Stimulated activated CD8-positive, alpha-beta memory T cell treated with anti-CD3 and anti-CD28 coated beads, Interleukin-2, amount 100 ng/mL, for 1 hour (primary cell): ENCODE measurements at places on chromosomes 11 and 22.

GRCh38 chr11:112265659-112266409 lies 5.2 kb upstream of the PLET1 start:
- DNase-seq: no peak

DNA sequence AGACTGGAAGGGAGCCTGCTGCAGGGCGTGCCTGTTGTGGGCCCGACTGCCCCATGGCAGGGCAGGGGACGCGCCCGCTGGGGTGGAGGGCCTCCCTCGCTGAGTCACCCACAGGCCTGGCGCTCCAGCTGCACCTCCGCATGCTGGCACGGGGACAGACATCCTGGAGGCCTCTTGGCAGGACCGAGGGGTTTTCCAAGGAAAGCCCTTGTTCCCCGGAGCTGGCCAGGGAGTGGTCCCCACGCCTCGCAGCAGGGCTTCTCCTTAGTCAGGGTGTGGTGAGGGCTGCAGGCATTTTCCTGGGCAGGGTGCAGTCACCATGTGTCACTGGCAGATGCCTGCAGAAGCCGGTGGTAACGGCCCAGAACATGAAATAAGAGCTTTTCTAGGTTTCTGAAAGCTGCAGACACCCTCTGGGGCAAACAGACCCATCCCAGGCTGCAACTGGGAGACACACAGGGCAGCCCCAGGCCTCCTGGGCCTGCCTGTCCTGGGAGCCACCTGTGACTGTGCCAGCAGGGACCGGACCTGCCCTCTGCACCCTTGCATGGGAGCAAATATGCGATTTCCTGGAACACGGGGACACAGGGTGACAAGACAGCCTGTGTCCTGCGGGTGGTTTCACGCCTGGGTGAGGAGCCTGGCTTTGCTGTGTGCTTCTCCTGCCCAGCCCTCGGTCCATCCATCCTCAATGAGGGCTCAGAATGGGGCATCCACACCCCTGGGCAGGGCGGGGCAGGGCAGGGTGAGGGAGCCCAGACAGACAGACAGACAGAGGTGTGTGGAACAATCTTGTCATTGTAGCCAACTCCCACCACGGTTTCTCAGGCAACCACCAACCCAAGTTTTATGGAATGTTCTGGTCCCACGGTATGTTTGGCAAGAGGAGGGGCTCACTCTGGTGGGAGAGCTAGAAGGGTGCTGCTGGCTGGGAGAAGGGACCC lies 43.2 kb upstream of the FADD start:
- DNase-seq: no peak

GRCh38 chr22:20143883-20144665 lies 6.8 kb downstream of the CCDC188 start:
- DNase-seq: no peak

DNA sequence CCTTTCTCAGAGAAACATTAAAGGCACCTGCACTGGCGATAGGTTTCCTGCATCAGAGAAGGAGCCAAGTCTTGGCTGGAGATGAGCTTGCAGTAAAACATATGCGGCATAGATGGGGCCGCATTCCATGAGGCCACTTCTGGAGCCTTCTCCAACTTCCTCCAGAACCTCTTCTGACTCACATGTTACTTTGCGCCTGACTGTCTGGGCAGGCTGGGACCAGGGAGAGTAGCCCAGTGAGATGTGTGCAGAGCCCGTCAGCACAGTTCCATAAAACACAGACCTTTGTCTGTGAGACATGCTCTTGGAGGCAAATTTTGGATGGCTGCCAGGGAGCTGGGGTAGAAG lies 55.4 kb upstream of the BID start:
- no peak for DNase-seq

DNA sequence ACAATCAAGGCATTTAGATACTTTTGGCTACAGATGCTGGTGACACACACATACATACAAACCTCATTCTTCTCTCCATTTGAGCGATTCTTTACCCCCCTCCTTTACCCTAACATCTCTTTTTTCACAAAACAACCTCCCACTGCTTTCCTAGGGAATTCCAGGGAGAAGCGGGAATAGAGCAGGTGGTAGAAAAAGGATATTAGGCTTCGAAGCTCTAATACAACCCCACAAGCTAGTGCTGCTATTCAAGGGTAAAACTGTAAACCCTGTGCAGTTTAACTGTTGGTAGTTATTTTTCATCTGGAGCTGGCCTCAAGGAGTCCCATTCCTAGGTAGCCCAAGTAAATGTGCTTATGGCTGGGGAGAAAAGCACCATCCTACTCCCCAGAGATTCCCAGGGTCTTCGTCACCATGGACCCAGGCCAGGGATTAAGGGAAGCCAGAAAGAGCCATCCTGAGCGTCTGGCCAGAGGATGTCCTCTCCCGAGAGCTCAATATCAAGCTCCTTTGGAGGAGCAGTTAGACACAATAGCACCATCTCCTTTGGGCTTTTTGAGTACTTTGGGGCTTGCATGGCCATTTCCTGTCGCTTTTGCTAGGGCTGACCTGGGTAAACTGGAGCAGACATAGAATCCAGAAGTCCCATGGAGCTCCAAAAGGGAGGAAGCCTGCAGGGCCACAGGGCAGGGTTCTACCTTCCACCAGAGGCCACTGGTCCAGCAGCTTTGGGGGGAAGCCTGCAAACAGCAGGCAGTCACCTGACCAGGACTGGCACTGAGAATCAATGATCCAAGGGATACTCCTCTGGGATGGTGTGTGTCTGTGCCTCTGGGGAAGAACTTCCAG lies 3.1 kb downstream of the MAML2 start:
- no peak for DNase-seq

DNA sequence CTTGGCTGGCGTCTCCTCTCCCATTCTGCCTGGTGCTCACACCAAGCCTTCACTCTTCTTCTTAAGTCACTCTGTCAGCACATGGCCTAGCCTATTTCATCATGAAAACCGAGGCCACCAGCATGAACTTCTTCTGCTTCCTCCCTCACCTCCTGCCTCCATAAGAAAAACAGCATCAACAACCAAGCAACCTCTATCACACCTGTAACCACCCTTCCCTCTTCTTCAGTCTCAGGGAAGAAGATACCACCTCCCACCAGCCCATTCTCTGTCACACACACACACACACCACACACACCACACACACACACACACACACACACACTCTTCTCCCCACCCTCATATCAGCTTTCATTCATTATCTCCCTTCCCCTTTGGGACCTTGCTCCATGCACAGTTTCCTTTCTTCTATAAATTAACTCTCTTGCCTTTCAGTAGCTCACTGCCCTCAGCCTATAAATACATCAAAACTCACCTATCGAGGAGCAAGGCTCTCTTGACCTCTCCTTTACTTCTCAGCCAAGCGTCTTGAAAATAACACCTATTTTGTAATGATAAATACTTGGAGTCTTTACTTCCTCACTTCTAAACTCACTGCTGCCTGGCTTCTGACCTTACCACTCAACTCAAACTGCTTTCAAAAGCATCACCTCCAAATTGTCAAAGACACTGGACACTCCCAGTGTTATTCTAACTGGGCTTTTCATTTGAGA lies 36.6 kb downstream of the SC5D start:
- DNase-seq: no peak

- no peak for DNase-seq
These were observed 92.3 kb downstream of the MORC2 start for GRCh38 chr22:30876221-30876751.

- DNase-seq: no peak
These were observed 12.6 kb downstream of the OMP start for GRCh38 chr11:77115181-77115611.
